ENCODE measurements at places on chromosomes 3 and 15.

DNA sequence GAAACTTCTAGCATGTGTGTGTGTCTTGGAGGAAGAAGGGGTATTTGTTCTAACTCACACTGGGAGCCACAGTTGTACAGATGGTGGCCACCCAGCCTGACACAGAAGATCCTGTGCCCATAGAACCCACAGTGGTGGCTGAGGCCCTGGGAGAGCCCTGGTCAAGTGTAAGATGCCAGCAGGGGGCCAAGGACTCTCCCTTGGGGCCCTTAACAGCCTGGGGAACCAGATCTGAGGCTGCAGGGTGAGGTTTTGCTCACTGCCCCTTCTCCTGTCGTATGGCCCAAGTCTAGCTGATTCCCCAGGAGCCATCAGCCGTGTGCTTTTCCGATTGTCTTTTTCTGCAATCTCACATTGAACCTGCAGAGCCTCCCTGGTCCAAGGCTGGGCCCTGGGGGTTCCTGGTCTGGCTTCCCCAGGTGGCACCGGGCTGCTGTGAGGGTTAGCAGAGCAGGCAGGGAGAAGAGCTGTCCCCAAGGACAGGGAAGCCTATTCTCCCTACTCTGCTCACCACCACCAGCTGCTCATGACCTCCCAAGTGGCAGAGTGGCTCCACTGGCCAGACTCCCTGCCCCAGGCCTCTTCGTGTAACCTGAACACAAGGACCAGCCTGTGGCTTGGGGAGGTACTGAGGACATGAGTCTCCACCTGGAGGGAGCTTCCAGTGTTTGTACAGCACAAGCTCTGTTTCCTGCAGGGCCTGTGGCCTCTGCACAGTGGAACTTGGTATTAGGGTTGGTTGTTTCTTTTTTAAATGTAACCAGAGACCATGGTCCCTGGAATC is 51.9 kb downstream of the CA12 start:
- no peak for DNase-seq

GRCh38 chr15:101615986-101616848 is 36.0 kb downstream of the TM2D3 start:
- DNase-seq, result no peak

- DNase-seq, result no peak
Measured at GRCh38 chr3:58651276-58651675, 15.3 kb downstream of the FAM3D start.

DNA sequence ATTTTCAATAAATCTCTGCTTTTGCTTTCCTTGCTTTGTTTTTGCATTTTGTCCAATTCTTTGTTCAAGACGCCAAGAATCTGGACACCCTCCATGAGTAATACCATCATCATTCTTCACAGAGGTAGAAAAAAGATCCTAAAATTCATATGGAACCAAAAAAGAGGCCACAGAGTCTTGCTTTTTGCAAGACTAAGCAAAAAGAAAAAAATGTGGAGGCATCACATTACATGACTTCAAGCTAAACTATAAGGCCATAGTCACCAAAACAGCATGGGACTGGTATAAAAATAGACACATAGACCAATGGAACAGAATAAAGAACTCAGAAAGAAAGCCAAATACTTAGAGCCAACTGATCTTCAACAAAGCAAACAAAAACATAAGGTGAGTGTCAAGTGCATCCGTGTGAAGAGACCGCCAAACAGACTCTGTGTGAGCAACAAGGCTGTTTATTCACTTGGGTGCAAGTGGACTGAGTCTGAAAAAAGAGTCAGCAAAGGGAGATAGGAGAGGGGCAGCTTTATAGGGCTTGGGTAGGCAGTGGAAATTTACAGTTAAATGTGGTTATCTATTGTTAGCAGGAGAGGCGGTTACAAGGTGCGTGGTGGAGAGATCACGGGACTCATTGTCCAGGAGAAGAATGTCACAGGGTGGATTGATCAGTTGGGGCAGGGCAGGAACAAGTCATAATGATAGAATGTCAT is 10.9 kb downstream of the STRIT1 start:
- DNase-seq, result peak; percentile 81

DNA sequence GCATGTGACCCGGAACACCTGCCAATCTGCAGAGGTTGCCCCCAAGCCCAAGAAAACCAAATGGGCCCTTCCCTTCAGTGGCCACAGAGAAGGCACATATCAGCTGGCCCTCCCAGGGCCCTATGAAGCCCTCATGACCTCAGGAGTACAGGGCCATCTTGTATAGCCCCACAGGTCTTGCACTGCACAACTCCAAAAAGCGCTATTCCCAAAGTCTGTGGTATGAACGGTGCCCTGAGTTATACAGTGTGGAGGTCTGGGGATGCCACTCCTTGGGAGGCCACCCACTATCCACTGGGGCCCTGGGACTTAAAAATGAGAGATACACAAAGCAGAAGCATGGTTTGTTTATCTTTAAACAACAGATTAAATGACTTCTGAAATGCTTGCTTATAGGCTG is 61.5 kb downstream of the CAPN7 start:
- no peak for DNase-seq

- peak; percentile 21 for DNase-seq
Measured at GRCh38 chr3:126180477-126181397, at the start of gene ALDH1L1. Gene ALDH1L1 (minus strand): TSS chr3:126180586. CDS start chr3:126160979, 19,607 bp downstream.

DNA sequence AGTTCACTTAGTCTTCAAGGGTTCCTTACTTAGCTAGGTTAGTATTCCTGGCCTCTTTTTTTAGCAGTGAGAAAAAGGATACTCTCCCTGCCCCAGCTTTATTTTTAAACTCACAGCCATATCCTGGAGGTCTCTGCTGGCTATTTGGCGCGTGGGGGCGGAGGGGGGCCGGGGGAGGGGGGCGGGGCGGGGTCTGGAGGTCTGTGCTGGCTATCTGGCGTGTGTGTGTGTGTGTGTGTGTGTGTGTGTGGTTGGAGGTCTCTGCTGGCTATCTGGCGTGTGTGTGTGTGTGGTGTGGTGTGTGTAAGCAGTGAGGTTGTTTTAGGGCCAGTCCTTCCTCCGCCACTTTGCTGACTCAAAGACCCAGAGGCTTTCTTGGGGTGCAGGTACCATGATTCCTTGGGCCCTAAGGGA is 579 bp upstream of the PLAAT1 start:
- DNase-seq, result no peak

DNA sequence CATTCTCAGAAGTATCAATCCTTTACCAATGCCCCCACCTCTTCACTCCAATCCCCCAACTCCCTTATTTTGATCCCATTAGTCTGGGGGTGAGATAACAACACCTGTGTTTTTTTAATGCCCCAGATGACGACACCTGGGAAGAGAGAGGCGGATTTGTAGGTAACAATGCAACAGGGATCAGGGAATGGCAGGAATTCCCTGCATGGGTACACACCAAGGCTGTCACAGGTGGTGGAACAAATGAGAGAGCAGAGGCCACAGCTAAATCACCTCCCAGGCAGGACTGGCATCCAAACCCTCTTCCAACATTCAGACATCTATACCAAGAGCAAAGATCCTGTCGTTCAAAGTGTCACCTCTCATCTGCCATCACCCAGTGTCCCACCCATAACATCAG is 319.2 kb upstream of the TRIM42 start:
- DNase-seq, result no peak

- DNase-seq, result peak; percentile 91
Measured at GRCh38 chr15:92803852-92804609, 96.1 kb upstream of the CHD2 start.

DNA sequence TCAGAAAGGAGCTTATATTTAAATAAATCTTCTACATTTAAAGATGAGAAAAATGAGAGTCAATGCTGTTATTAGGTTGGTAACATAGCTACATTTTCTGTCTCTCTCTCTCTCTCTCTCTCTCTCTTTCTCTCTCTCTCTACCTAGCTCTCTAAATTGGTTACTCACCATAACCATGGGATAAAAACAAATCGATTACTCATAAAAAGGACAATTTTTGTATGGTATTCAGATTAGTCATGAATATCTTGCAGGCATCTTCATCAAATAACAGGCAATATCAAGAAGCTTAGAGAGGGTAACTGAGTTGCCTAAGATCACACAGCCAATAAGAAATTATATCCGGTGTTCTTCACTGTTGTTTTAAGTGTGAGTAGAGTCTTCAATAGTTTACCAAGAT is 81.8 kb upstream of the ALCAM start:
- DNase-seq, result no peak

DNA sequence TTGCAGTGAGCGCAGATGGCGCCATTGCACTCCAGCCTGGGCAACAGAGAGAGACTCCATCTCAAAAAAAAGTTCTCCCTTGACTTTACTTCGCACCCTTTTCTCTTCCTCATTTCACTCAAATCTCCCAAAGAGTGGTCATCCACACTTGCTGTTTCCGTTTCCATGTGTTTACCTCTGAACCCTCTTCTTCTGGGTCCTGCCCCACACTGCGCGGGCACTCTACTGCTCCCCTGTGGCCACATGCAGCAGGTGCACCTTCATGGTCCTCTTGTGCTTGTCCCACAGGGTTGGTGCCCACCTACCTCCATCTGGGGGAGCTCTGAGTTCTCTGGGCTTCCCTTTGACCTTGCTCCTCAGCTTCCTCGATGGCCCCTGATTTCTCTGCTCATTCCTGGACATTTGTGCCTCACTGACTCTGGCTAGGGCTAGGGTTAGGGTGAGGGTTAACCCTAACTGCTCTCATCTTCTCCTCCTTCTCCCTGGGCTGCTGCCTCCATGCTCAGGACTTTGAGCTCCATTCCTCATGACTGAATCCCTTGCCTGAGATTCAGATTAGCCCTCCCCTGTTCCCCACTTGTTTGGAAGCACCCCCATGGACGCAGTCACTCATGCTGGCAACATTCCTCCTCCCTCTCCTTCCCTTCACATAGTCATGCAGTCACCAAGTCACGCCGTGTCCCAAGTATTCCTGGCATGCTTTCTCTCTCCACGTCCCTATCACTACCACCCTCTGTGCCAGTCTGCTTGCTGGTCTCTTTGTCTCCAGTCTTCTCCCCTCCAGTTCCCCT is 26.6 kb upstream of the KY start:
- DNase-seq, result peak; percentile 55

- no peak for DNase-seq
Measured at GRCh38 chr3:115151921-115152320, 4.8 kb upstream of the ZBTB20 start.

- peak; percentile 26 for DNase-seq
Measured at GRCh38 chr15:83549623-83550022, 102.5 kb downstream of the SH3GL3 start.
